Small intestine (tissue), 16 donors: ENCODE measurements at places on chromosomes 13 and 19. TPM values are rescaled to one million over a fixed set of nuclear protein-coding genes. Genes with fewer than 3 reads are reported as not detected.
A peak's percentile ranks its signal among the peaks of the same experiment; 100 is the strongest.

DNA sequence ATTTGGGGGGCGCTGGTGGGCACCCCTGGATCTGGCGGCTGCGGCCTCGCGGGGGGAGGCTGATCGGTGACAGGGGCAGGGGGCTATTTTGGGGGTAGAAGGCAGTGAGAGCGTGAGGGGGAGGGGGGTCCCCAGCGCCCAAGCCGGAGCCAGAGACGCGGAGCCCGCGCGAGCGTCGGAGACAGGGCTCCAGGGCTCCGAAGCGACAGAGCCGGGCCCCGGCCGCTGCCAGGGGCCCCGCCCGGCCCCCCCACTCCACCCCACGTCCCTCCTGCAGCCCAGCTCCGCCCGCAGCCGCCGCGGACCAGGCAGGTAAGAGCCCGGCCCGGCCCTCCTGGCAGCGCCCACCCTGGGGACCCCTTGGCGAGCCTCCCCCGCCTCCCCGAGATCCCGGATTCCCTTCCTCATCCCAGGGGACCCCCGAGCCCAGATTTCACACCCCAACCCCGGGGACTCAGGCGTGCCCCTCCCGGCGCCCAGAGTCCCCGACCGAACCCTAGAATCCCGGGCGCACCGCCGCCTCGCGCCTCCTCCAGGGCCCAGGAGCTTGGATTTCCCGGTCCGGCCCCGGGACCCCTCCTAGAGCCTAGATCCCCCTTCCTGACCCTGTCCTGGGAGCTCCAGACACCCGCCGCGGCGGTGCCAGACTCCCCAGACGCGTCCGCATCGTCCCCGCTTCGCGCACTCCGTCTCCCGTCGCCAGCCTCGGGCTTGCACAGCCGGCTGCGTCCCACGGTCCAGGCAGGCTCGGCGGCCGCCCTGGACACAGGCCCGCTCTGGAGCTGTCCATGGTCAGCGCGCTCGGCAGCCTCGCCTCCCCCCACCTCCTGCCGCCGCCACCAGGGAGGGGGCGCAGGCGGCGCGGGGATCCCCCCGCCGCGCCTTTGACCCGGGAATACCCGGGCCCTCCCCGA is at the start of gene PPFIA3:
Gene PPFIA3 (plus strand): TSS at position 134 of the 914 bp plus-strand sequence. CDS start 8,330 bp downstream, outside the sequence.
- DNase-seq: peak; percentile 37

GRCh38 chr19:32830231-32831014 is 39.1 kb downstream of the SLC7A9 start:
- DNase-seq: no peak

GRCh38 chr13:20124303-20124702 is 36.5 kb downstream of the GJA3 start:
- no peak for DNase-seq

DNA sequence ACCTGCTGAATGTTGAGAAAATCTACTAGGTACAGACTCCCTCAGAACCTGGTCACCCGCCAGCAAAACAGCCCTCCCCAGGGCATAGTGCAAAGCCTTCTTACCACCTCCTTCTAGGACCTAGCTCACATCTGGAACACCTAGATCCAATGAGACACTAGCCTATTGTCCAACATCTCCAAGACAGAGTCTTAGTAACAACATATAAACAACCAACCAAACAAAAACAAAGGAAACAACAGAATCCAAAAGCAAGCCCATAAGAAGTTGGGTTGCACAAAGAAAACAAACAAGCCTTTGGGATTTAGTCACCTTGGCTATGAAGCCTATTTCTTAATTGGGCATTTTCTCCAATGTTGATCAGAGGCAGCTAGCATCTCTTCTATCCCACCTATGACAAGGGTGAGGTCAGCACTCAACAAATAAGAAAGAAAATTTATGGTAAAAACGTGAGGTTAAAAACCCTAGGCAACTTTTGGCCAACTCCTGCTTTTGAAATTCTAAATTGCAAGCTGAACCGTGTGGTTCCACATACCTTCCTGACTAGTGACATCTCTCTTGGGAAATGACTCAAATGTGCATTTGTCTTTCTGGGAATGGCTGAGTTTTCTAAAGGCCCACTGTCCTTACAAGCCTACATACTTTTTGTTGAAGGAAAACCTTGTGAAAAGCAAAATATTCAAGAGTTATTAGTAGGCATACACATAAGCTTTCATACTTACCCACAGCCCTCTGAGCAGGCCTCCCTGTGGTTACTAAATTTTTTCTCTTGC is 66.7 kb downstream of the FAM216B start:
- no peak for DNase-seq

GRCh38 chr19:12779162-12779993 is 4.0 kb upstream of the HOOK2 start:
- peak; percentile 66 for DNase-seq

GRCh38 chr13:100365680-100366079 is 222.9 kb downstream of the GGACT start:
- DNase-seq: no peak

- peak; percentile 68 for DNase-seq
Observed at GRCh38 chr13:102580552-102581169, 16.1 kb upstream of the TPP2 start.

Gene RGL3
- polyA plus RNA-seq: 5.6 TPM

Gene CYSLTR2
- 1.6 TPM for polyA plus RNA-seq

Gene FFAR2
- polyA plus RNA-seq: 0.67 TPM

Gene AMER2
- polyA plus RNA-seq: not detected
